ENCODE measurements at places on chromosomes 6 and 20.

- DNase-seq = no peak
These were observed 76.7 kb downstream of the PSMB1 start for GRCh38 chr6:170476360-170476759.

- DNase-seq = no peak
These were observed 262.5 kb downstream of the BTBD3 start for GRCh38 chr20:12180107-12180661.

DNA sequence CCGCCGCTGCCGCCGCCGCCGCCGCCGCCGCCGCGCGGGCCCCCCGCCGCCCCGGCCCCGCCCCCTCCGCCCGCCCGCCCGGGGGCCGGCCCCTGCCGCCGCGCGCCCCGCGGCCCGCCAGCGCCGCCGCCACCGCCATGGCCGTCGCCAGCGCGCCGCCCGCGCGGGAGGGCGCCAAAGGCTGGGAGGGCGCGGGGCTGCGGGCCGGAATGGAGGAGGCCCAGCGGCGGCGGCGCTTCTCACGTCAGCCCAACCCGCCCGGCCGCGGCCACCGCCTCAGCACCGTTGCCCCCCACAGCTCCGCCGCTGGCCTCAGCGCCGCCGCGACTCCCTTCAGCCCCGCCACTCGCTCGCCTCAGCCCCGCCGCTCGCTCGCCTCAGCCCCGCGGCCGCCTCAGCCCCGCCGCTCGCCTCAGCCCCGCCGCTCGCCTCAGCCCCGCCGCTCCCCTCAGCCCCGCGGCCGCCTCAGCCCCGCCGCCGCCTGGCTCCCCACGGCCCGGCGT lies 258 bp downstream of the PHF10 start:
- peak; percentile 18 for DNase-seq

GRCh38 chr20:24016607-24017457 lies 28.3 kb upstream of the GGTLC1 start:
- DNase-seq = no peak

DNA sequence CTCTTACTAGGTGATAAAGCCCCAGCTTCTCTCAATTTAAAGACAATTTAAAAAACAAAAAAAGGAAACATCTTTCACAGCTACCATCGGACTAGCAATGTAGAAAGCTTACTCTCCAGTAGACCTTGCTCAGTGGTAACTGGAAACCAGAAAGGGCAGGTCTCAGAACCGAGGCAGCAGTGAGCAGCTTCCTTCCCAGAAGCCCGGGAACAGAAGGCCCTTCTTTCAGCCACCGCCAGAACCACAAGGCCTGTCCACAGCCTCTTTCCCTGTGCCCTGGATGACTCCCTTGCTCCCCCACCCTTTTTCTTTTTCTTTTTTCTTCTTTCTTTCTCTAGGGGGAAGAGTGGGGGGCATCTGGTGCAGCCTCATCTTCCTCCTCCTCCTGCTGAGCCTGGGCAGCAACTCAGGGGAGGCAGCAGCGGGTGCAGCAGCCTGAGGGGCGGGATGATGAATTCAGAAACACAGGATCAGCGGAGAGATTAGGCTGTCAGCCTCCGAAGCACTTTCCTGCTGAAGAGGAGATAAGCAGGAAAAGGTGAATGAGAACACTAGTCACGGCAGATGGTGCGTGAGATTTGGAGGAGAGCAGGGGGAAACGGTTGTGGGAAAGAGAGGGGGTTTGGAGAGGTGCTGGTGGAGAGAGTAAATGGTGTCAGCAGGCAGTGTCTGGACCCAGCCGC lies 158.5 kb downstream of the ID4 start:
- DNase-seq = no peak

DNA sequence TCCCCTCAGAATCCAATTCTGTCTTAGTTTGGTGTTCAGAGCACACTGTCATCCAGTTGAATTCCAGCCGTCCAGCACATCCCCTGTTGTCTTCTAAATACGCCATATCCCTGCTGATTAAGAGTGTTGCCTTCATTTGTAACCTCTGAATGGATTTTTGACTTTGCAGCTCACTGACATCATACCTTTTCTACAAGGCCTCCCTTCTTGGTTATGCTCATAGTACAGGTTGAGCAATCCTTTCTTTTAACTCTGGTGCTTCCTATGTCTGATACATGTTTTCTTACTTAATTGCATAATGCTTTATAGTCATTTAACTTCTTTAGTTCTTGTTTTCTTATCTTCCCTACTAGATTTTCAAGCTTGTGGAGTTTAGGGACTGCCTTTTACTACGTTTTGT lies 36.4 kb downstream of the XRN2 start:
- no peak for DNase-seq

DNA sequence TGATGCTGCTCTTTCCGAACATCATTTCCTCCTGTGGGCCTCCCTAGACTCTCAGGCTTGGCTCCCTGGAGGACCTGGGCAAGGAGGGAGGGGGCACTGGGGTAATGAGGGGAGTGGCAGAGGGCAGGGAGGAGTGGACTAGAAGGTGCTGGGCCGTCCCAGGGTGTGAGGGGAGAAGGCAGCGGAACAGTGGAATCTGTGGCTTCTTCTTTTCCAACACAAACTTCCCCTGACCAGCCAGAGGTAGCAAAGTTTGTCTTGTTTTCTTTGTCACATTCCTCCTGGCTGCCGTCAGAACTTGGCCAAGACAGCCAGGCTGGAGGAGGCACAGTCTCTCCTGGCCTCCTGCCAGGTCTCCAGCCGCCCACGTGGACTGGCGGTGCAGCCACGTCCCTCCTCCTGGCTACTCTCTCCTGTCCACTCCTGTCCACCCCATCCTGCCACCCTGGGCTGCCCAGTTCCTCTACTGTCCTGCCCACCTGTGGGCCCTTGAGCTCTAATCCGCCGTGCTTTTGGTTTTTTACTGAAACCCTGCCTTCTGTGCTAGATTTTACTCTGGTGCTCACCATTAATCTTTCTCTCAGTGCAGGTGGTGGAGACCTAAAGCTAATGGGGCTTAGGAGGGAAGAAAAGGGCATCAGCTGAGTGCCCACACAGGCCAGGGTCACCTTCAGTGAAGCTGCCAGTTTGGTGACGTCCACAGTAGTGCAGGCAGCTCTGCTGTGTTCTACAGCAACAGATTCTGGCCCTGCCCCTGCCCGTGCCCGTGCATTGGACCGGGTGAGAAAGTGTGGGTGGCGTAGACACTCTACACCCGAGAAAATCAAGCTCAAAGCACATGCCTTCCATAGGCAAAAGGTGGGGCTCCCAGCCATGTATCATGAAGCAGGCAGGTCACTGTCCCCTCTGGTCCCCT lies 2.8 kb upstream of the CDSN start:
- peak; percentile 53 for DNase-seq

- no peak for DNase-seq
These were observed 11.7 kb downstream of the OSER1 start for GRCh38 chr20:44198872-44199271.

DNA sequence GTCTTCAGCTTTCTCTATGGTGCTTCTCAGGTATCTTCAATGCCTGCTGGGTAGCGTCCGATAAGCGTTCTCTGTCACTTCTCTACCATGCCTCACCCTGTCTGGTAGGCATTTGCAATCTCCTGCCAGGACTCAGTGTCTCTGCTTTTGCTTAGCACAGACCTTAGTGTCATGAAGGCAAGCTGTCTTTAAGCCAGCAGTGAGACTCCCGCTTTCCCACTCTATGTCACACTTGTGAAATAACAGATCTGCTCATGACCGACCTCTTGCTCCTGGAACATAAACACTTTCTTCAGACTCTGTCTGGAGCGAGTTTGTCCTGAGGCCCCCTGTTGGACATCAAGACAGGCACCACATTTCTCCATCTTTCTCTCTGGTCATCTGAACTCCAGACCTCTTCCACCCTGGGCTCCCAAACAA lies 17.0 kb downstream of the ADGRB3 start:
- no peak for DNase-seq

DNA sequence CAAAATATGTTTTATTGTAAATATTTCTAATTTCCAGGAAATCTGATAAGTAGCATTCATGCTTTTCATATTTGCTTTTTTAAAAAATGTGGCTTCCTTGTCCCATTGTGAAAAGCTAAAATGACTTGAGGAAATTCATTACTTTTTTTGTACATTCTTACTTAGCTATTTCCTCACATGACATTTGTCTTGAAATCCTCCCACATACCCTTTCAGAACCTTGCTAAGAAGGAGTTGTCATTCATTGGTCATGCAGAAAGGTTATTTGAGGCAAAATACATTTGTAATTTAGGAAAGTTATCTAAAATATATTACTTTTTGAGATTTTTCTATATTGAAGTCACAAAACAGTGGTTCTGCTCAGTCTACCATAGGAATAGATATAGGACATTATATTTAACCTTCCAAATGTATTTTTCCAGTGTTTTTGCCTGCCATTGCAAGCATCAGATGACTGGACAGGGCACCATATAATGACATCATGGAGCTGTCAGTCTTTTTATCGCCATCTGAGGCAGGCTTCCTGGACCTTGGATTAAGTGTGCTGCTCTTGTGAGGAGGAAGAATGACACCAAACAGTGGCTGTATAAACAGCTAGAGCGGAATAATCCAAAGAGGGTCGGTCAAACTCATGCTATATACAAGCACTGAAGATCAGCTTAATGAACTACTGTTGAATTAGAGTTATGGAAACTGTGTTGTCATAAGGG lies 109.4 kb upstream of the HCRTR2 start:
- DNase-seq = no peak

GRCh38 chr6:130431346-130431852 lies 65.6 kb downstream of the TMEM200A start:
- no peak for DNase-seq

GRCh38 chr20:46000262-46000996 lies 8.3 kb upstream of the MMP9 start:
- no peak for DNase-seq

DNA sequence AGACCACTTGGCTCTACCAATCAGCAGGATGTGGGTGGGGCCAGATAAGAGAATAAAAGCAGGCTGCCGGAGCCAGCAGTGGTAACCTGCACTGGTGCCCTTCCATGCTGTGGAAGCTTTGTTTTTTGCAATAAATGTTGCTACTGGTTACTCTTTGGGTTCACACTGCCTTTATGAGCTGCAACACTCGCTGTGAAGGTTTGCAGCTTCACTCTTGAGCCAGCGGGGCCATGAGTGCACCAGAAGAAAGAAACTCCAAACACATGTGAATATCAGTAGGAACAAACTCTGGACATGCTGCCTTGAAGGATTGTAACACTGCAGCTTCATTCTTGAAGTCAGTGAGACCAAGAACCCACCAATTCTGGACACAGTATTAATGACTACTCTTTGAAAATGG lies 89.9 kb upstream of the MBOAT1 start:
- DNase-seq = no peak

GRCh38 chr20:507006-507758 lies 36.4 kb downstream of the CSNK2A1 start:
- no peak for DNase-seq

DNA sequence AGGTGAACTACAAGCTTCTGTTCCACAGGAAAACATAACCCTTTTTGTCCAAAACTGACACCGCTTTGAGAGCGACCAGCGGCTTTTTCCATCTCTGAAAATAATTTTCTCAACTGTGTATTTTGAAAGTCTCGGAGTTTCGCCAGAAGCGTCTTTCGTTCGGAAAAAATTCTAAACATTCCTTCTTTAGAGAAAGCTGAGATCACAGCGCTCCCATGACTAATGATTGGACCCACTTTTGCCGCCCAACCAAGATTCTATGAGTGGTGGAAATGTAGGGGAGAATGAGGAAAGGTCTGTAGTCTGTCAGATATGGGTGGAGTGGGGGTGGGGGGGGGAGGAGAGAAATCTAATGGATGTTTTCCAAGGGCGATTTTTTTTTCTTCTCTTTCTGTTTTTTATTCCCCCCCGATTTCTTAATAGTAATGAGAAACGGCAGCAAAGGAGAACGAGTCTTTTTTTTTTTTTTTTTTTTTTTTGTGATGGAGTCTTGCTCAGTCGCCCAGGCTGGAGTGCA lies 189.3 kb downstream of the TRIM27 start:
- DNase-seq = no peak

DNA sequence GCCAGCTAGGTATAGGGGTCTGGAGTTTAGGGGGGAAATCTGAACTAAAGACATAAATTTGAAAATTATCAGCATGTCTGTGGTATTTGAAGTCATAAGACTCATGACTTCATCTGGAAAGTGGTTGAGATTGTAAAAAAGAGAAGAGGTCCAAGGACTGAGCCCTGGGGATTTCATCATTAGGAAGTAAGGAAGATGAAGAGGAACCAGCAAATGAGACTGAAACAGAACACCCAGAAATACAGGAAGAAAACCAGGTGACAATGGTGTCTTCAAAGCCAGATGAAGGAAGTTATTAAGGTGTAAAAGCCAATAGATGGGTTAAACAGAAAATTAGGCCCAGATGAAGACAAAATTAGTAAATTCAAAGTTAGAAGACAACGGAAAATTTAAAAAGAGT lies 49.1 kb upstream of the UBR2 start:
- no peak for DNase-seq

DNA sequence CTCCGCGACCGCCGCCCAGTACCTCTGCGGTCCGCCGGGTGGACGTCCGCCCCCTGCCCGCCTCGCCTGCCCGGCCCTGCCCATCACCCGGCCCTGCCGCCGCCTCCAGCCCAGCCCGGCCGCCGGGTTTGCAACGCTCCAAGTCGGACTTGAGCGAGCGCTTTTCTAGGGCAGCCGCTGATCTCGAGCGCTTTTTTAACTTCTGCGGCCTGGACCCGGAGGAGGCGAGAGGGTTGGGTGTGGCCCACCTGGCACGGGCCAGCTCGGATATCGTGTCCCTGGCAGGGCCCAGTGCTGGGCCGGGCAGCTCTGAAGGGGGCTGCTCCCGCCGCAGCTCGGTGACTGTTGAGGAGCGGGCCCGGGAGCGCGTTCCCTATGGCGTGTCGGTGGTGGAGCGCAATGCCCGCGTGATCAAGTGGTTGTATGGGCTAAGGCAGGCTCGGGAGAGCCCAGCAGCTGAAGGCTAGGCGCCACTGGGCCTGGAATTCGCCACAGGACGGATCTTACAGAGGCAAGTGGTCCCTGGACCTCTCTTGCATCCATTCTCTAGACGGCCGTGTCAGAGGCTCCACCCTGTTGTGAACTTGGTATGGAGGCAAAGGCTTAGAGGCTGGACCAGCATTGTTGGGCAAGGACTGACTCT lies 11.8 kb downstream of the FAM110A start:
- DNase-seq = no peak

- DNase-seq = no peak
These were observed 288.3 kb downstream of the TPBG start for GRCh38 chr6:82651845-82652335.

DNA sequence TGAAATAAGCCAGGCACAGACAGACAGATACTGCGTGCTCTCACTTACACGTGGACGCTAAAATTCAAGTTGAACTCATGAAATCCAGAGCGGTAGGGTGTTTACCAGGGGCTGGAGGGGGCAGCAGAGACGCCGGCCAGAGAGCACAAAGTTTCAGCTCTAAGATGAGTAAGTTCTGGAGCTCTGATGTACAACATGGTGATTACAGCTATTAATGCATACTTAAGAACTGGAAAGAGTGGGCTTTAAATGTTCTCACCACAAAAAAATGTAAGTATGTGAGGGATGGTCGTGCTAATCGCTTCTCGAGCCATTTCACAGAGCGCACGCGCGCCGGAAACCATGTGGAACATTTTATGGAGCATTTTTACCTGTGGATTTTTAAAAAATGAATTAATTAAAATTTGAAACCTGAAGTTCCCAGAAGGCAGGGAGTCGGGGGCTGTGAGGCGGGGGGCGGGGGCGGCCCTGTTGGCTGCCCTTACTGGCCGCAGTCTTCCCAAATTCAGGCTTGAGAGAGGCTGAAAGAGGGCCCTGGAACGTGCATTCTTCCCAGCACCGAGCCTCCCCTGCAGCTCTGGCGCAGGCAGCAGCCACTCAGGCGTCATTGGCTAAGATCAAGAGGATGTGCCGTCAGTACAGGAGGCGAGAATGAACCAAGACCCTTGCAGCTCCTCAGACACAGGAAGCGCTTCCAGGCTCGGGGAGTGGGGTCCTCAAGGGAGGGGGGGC lies 8.5 kb upstream of the SLCO4A1 start:
- DNase-seq = no peak
